ENCODE measurements at places on chromosomes 2 and 18.

GRCh38 chr2:20299113-20299512 lies 51.5 kb downstream of the PUM2 start:
- no peak for DNase-seq

DNA sequence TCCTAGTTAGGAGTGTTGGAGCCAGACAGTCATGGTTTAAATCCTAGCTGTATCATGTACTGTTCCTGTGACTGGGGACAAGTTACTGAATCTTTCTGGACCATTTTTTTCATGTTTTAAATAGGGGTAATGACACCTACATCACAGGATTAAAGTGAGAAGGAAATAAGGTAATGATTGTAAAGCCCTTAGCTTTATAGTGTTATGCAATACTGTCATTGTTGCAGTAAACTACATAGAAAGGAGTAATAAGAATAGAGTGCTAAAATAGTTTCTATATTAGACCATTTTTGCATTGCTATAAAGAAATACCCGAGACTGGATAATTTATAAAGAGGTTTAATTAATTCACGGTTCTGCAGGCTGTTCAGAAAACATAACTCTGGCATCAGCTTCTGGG lies 14.5 kb downstream of the AGPS start:
- DNase-seq = no peak

GRCh38 chr2:127052771-127053691 lies 53.9 kb downstream of the BIN1 start:
- no peak for DNase-seq

DNA sequence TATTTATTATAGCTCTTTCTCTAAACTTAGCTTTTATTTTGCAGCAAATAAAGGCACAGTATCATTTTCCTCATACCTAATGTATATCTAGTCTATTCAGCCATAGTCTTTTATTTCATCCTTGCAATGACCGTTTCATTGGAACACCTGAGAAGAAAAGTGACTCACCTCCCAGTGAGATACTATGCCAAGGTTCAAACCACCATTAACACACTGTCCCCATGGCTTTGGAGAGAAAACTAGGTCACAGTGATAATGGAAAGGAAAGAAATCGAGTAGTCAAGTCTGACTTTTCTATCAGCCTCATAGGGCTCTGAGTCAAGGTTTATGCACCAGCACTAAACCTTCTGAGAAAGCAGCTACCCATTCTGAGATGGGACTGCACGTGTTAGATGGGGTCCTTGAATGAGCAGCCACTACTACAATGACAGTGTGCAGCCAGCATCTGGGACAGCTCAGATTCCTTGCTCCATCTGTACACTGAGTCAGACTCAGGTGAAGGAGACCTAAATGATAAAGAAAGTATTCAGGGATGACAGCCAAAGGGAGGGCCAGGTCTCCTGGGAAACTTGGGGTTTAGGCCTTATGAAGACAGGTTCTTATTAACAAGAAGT lies 971.1 kb upstream of the ACVR2A start:
- DNase-seq = no peak

- no peak for DNase-seq
Measured at GRCh38 chr2:210956101-210956500, 399.7 kb downstream of the CPS1 start.

DNA sequence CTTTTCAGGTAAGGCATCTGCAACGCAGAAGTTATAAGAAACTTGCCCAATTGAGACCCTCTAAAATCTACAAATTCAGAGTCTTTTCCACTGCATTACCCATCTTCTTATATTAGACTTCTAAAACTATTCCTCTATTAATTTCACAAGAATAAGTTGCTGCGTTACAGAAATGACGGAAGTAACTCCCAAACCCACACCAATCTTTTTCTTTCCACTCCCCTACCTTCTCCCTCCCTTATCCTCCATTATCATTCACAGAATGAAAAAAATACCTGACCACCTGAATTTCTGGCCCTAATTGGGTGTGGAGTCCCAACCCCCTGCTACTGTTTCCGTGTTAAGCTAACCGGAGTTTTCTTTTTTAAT lies 689 bp downstream of the RPRD1A start:
- no peak for DNase-seq

GRCh38 chr2:68879296-68879695 lies 8.1 kb upstream of the BMP10 start:
- no peak for DNase-seq

- no peak for DNase-seq
Measured at GRCh38 chr2:155908567-155908966, 424.0 kb downstream of the NR4A2 start.

- no peak for DNase-seq
Measured at GRCh38 chr2:159022019-159022418, 53.6 kb downstream of the TANC1 start.

DNA sequence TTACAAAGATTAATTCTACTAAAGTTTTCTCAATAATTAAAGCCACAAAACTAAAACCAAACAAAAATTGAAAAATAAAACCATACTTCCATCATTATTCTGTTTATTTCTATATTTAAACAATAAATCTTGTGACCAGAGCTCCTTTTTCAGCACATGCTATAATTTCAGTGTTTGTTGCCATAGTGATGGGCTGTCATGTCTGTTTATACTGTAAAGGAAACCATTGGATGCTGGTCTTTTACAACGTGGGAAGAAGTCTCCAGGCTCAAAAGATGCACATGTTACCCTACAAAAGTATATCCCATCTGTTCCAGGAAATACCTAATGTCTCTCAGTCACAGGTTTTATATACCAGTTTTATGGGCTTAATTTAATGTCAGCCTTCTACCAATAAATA lies 100.1 kb upstream of the MC2R start:
- DNase-seq = no peak

- DNase-seq = no peak
Measured at GRCh38 chr2:140639628-140640027, 1491.2 kb downstream of the LRP1B start.

GRCh38 chr2:143584936-143585335 lies 455.7 kb downstream of the ARHGAP15 start:
- no peak for DNase-seq

GRCh38 chr2:36562973-36563532 lies 34.9 kb downstream of the FEZ2 start:
- DNase-seq = no peak

- no peak for DNase-seq
Measured at GRCh38 chr2:51420511-51420910, 388.6 kb upstream of the NRXN1 start.

DNA sequence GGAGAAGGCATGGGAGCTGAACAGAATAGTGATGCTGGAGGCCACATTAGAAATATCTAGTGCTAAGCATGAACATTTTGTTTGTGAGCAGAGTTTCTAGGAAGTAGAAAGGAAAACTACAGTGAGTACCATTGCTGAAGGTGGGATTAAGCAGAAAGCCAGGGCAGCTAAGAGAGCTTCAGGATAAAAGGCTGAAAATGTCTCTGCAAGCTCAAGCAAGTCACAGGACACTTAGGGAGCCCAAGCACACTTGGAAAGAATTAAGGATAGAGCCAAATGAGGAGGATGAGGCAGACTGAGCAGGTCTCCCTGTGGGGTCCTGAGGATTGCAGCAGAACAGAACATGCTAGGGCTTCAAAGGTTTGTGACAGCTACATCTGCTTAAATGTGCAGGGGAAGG lies 80.6 kb upstream of the LYPD1 start:
- no peak for DNase-seq

DNA sequence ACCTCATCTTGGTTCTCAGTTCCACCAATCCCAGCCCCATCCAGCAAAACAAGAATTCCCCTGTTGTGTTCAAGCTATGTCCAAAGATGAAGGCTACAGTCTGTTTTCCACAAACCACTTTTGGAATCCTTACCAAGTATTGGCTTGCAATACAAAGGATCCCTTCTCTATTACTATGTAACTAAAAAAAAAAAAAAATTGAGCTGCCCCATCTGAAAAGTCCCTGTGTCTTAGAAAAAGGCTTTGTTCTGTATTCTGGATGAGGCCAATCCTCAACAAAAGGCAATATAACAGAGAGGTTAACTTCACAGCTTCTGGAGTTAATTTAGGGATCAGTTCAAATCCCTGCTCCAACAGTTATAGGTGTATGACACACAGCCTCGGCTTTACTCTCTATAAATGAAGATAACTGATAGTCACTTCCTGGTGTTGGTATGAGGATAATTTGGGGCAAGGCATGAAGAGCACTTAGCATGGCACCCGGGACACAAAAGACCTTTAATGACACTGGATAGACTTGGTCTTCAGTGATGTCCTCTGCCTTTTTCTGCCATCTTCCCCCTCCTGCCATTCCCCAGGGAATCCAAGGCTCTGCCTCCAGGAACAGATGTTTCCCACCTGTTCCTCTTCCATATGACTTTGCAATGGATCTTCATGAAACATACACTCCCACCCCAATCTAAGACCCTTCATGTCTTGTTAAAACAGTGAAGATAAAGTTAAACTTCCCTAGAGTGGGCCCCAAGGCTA lies 61.2 kb upstream of the ATL2 start:
- DNase-seq = no peak

- no peak for DNase-seq
Measured at GRCh38 chr18:3597409-3598357, 147.7 kb downstream of the TGIF1 start.

Measured in activated CD4-positive, alpha-beta T cell treated with anti-CD3 and anti-CD28 coated beads for 1 hour (primary cell).